ENCODE measurements at places on chromosomes 7 and 10.

DNA sequence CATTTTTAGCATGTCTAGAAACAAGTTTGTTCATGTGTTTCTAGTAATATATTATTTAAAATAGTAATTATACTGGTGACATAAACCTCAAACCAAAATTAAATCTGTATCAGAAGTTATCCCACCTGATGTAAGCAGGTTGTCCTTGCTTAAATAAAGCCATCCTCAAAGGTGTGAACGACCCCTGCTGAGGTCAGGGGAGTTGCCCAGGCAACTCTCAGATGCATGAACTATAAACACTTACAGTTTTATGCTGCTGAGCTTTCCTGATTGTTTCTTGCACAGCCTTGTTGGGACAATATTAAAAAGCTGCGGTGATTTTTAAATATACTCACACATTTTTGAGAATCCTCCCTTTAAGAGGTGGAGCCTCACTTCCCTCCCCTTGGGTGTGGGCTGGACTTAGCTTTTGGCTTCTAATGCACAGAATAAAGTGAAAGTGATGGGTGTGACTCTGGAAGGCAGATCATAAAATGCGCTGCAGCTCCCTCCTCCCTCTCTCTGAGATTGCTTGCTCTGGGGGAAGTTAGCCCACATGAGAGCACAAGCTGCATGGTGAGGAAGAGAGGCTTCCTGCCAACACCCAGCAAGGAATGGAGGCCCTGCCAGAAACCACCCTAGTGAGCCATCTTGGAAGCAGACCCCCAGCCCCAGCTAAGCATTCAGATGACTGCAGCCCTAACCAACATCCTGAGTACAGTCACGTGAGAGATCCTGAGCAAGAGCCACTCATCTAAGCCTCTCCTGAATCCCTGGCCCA lies 152.7 kb downstream of the SKIDA1 start:
- peak; percentile 15 for DNase-seq

- DNase-seq = no peak
Measured at GRCh38 chr7:100895956-100896731, 456 bp upstream of the ACHE start.

DNA sequence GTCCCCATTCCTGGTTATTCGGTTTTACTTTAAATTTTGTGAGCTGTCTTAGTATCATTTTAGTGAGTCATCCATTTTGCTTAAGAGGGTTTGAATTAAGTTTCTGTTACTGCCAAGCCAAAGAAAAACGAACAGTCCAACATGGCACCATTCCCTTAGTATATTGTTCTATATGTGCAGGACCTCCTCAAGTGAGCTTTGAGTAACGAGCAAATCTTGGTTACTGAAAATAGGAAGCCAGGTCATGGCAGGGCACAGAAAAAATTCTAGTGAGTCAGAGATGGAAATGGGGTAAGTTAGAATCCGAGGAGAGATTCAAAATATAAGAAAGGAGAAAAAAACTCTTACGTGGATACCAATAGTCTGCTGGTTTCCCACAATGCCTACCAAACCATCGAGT lies 292.9 kb downstream of the BAMBI start:
- no peak for DNase-seq

DNA sequence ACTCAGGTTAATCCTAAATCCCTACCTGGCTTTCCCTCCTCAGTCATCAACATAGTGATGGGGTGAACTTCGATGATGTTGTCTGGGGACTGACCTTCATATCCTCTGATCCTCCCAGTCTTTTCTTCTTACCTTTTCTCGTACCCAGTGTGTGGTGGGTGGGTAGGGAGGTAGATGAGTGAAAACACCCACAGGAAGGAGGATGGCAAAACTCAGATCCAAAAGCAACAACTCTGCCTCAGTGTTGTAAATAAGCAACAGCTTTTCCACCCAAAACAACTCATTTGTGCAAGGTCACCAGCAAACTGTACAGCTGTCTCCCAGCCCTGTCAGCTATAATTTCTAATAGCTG lies 38.6 kb downstream of the VOPP1 start:
- DNase-seq = no peak

GRCh38 chr10:77867124-77867719 lies 59.3 kb downstream of the DLG5 start:
- no peak for DNase-seq

- no peak for DNase-seq
Measured at GRCh38 chr10:72525277-72525676, 100.6 kb downstream of the MICU1 start.

- DNase-seq = no peak
Measured at GRCh38 chr10:77175631-77176222, 461.9 kb downstream of the KCNMA1 start.

GRCh38 chr7:2645274-2645868 lies 13.6 kb downstream of the TTYH3 start:
- DNase-seq = no peak

DNA sequence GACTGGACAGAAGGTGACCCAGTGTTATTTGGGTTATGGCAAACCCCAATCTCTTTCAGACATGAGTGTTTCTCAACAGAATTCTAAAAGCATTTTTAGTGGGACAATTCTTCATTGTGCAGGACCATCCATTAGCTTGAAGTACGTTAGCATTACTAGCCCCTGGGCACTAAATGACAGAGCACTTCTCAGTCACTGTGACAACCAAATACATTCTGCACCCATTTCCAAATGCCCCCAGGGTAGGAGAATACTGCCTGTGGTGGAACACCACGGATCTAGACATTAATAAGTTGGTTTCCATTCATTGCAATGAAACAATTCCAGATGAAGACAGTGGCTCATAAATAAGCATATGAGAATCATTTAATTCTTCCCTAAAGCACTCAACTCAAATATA lies 102.4 kb upstream of the FRMD4A start:
- DNase-seq = no peak

- no peak for DNase-seq
Measured at GRCh38 chr7:46716926-46717325, 795.9 kb upstream of the IGFBP3 start.

GRCh38 chr10:12916587-12916986 lies 84.9 kb downstream of the CCDC3 start:
- no peak for DNase-seq

- no peak for DNase-seq
Measured at GRCh38 chr10:123635745-123636144, 30.4 kb upstream of the GPR26 start.

GRCh38 chr10:69506487-69506833 lies 55.2 kb downstream of the TSPAN15 start:
- no peak for DNase-seq

GRCh38 chr10:15433850-15434537 lies 62.9 kb upstream of the FAM171A1 start:
- peak; percentile 49 for DNase-seq

DNA sequence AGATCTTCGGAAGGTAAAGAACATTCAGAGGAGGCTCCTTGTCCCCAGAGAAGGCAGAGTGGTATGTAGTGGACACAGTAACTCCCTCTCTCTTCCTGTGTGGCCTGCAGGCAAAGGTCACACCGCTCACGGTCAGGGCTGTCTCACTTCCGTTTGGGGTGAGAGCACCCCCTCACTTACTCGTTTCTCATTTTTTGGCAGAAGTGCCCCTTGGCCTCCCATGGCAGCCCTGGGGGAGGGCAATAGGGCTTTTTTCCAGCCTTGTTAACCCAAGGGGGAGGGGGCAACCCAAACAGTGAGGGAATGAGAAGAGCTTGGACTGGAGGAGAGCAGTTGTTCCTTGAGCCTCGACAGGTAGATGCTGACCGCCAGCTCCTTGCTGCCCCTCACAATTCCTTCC lies 31.8 kb upstream of the SRGN start:
- DNase-seq = no peak

GRCh38 chr10:124708246-124708779 lies 35.9 kb downstream of the FAM53B start:
- DNase-seq = peak; percentile 86

DNA sequence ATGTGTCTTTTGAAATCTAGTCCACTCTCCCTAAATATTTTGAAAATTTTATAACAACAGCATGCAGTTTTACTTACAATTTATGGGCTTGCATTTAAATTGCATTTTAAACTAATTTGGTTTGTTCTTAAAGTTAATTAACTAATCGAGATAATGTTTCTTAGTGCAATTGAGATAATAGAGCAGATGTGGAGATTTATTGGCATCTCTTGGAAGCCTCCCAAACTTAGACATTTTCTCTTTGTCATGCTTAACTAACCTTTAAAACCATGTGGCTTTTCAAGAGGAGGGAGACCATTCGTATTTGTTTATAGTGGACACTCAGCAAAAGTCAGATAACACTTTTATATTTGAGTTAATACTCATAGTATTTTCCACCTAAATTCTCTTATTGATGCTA lies 887.0 kb upstream of the CELF2 start:
- no peak for DNase-seq

- no peak for DNase-seq
Measured at GRCh38 chr10:98485959-98486358, 39.2 kb upstream of the HPS1 start.

DNA sequence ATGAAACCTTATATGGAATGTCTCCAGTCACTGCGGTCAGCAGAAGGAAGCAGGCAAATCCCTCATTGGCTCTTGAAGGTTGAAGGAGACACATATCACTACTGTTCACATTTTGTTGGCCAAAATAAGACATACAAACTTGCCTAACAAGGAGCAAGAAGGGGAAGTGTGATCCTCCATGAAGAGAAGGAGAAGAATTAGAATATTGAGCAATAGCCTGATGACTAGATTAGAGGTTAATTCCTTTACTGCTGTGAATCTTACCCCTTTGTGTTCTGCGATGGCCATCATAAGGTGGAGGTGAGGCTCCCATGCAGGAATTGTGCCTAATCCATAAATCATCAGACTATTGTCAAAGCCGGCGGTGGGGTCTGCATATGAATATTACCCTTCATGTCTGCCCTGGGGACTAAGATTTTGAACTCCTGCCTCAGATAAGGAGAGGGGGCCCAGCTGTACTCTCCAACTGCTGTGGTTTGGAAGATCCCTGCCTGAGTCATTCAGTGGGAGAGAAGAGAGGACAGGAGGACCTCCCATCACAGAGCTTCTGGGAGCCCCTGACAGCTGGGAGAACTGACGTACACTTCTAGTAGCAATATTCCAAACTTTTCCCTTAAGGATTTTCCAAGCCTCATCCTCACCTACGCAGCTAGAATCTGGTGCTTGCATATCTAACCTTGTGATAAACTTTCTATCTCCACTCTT lies 398.5 kb downstream of the REEP3 start:
- no peak for DNase-seq

DNA sequence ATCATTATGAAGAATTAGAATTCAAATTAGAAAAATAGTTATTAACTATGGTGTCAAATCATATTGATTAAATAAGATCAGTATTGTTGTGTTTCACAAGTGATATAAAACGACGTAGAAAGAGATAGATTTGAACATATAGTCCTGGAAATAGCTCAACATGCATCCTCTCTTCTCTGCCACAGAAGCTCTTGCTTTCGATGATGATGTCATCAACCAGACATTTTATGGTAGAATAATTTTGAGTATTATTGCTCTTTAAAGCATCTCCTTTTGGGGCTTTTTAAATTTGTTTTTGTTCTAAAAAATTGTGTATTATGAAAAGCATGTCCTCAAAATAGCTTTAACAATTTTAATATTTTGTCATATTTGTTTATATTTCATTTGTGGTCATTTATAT lies 95.0 kb downstream of the DGKB start:
- DNase-seq = no peak

- no peak for DNase-seq
Measured at GRCh38 chr10:25023278-25023677, 6.9 kb downstream of the THNSL1 start.

DNA sequence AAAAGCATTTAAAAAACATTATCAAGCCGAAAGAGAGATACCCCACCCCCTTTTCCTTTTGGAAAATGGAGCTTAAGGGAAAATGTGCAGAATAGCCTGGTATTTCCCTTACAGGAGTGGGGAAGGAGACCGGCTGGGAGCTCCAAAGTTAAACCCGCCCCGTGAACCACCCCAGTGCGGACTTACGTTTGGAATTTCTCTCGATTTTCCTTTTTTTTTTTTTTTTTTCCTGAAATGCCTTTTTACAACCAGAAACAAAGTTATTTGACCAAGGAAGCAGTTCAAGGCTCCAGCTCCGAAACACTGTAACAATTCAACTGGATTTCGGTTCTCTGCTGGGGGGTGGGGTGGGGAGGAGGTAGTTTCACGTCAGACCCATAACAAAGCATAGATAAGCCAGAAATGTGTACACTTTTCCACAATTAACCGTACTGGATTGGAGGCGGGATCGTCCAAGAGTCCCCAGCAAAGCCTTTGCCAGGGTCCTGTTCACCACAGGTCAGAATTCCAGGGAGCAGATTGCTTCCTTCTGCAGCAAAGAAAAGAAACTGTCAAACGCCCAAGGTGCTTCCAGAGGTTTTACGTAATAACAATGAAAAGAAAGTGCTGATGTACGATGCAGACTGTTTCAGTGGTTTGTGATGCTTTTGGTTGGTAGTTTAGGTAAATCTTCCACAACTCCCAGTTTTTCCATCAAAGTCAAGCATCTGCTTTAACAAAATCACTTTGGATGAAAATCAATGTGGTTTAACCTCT lies 6.7 kb downstream of the SKIDA1 start:
- DNase-seq = peak; percentile 35

DNA sequence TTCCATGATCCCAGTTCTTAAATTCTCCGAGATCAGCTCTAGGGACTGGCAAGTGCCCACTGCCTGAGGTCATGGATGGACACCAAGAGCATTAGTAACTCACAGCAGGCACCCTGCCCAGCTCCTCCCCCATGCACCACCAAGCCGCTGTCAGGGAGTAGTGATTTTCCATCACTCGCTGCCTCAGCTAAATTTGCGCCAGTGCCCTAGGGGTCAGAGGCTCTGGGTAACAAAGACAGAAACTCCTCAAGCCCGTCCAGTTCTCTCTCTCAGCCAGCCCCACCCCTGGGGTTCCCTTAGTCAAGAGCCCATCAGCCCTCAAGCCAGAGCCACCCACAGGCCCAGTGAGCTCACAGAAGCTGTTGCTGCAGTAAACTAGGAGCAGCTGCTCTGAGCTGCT lies 30.0 kb downstream of the PAX2 start:
- DNase-seq = no peak

GRCh38 chr7:137681657-137682562 lies 164.9 kb downstream of the DGKI start:
- no peak for DNase-seq

DNA sequence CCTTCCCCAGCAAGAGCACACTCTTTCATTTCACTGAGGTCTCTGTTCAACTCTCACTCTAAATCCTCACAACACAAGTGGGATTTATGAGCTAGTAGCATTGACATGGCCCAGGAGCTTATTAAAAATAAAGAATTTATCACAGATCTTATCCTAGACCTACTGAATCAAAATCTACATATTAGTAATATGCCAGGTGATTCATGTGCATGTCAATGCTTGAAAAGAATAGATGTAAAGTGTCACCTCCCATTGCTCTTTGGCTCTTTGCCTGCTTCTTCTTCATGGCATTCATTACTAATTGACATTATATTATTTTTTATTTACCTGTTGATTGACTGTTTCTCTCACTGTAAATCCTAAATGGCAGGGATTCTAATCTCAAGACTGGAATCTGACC lies 459.2 kb upstream of the LRRTM3 start:
- DNase-seq = no peak

GRCh38 chr7:11620406-11621253 lies 211.4 kb downstream of the THSD7A start:
- no peak for DNase-seq
